ENCODE measurements at places on chromosomes 7 and 10. TPM values are rescaled to one million over a fixed set of nuclear protein-coding genes. Genes with fewer than 3 reads are reported as not detected.

- no peak for DNase-seq
Measured at GRCh38 chr7:140719721-140720120, 23.2 kb downstream of the NDUFB2 start.

GRCh38 chr7:109062798-109063197 lies 493.1 kb downstream of the DNAJB9 start:
- no peak for DNase-seq

The TEX47 gene
- total RNA-seq, result not detected

The NKX1-2 gene
- total RNA-seq, result not detected

DNA sequence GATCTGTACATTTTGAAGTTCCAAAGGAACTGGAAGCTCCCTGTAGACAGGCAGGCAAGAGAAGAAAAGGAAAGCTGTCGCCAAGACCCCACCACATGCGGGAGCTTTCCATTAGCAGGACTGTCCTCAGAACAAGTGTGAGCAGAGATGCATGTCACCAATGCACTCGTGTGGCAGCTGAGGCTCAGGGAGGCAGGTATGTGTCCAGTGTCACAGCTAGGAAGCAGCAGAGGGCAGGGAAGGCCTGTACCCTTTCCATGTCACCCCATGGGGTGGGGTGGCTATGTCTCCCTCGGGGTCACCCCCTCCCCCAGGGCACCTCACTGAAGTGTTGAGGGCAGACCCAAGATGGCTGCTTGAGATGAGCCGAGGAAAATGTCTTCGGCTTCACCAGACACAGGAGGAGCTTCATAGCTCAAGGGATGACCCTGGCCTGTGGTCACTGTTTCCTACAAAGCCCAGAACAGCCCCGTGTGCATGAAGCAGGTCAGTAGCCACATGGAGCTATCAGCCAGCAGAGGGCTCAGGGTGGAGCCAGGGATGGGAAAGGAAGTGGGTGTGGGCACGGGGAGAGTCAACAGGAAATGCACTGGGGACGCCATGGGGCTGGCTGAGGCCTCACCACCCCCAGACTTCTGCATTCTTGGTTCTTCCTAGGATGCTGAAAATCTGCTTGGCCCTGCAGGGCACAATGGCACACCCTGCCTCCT lies 96.6 kb downstream of the FAM53B start:
- peak; percentile 85 for DNase-seq

DNA sequence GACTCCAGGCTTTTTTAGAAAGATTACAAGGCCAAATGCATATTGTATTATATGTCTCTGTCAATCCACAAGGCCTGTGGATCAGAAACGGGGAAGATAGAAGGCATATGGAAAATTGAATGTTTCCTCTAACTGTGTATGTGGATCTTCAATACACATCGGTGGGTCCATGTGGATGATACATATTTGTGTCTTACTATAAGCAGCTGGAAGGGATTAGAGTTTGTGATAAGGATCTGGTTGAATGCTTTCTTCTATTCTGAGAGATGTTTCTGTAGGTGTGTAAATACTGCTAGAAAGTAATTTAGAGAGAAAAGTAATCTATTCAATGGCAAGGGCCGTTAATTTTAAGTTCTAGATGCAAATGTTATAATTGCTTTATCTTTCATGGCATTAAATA lies 137.8 kb upstream of the AKR1E2 start:
- DNase-seq, result no peak

GRCh38 chr10:74067373-74068352 lies 69.7 kb downstream of the VCL start:
- no peak for DNase-seq

GRCh38 chr7:41054960-41055661 lies 647.8 kb downstream of the INHBA start:
- no peak for DNase-seq

- no peak for DNase-seq
Measured at GRCh38 chr7:65896279-65896870, 23.5 kb downstream of the VKORC1L1 start.

DNA sequence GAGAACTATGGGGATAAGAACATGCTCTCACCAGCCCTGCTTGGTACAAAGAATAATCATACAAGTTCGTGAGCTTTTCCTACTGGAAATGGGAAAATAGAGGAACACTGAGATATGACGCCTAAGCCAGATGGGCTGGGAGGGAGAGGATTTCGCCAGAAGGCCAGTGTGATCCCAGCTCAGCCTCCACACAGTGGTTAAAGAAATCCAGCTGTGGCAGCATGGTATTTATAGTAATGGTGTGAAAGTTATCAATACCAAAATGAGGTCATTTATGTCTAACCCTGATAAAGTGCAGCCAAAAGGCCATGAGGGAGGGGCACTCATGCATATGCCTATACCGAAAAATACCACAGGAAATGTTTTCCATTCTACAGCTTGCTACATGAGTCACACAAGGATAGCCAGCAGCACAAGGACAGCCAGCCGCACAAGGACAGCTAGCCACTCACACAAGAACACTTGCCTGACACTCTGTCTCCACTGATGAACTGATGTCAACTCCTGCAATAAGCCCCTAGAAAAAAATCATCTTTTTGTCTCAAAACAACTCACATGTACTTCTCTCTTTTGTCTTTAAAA lies 49.4 kb downstream of the FRMPD2 start:
- DNase-seq, result no peak

The NUTM2A gene
- total RNA-seq, result 2.9 TPM

GRCh38 chr7:151518105-151518946 lies 1.4 kb downstream of the RHEB start:
- peak; percentile 72 for DNase-seq

The C10orf53 gene
- total RNA-seq, result not detected

GRCh38 chr7:110771717-110772116 lies 319.2 kb upstream of the LRRN3 start:
- DNase-seq, result no peak

- no peak for DNase-seq
Measured at GRCh38 chr7:28705350-28705749, 252.8 kb downstream of the TRIL start.

DNA sequence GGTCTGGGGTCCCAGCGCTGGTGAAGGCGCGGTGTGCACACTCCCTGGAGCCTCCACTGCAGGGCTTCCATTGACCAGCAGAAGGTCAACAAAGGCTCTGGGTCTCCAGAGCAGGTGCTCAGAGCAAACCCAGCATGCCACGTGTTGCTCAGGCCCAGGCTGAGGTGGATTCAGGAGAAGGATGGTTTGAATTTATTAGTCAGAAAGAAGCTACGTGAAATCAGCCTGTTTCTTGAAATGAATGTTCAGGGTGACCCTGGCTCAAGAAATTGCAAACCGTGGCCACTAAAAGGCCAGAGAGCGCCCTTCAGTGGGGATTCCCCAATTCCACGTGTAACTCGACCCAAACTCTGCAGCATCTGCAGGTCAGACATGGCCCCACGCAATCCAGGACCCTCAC lies 82.7 kb upstream of the PFKP start:
- no peak for DNase-seq

- no peak for DNase-seq
Measured at GRCh38 chr7:153100691-153101237, 341.2 kb downstream of the ACTR3B start.

The GPRIN2 gene
- total RNA-seq, result 56.2 TPM

GRCh38 chr7:80581486-80582260 lies 56.8 kb upstream of the CD36 start:
- no peak for DNase-seq

The VIM gene
- total RNA-seq, result 1,272 TPM

DNA sequence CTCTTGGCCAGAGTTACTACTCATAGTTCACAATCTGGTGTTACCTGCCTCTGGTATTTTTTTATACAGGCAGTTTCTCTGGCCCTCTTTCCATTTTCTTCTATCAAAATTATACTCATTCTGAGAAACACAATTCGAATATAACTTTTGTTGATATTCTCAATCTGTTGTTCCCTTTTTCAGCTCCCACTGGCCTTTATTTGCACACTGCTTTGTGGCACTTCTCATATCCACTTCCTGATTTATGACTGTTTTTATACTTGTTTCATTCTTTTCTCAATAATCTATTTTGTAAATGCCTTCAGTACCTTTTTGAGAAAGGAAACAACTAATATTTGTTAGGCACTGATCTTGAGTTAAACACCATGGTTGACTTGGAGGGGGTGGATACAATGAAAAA lies 93.8 kb upstream of the HDAC9 start:
- no peak for DNase-seq
